Fibroblast of skin of scalp (primary cell): ENCODE measurements at places on chromosomes 1 and 21.

DNA sequence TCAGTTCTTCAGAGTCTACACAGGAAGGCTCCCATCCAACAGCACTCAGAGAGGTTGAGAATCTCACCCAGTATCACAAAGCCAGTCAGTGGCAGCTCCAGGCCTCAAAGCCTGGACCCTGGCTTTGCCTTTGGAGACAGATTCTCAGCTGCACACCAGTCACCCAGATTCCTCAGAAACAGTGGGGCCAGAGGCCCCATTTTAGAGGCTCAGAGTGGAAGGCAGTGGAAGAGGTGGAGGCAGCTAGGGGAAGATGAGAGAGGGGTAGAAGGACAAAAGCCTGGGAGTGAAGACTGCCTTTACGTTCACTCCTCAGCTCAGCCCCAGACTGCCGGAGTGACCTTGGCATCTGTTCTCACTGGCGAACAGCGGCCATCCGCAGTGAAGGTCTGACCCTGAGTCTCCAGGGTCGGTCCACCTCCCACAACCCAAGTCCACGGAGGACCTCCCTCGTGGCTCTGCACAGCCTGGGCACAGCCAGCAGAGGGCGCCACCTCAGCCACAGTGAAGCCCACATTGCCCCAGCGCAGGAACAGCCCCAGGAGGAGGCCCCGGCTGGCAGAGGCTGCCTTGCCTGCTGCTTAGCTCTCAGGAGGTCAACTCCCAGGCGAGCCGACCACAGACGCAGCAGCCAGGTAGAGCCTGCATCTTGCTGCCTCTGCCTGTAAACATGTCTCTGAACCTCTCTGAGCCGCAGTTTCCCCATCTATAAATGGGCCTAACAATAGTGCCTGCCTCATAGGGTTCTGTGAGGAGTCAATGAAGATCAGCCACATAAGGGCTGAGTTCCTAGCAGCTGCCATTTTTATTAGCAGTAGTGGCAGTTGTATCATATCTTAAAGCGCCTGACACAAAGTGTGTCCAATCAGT lies 5.9 kb upstream of the FNDC5 start:
- DNase-seq = peak; percentile 43

DNA sequence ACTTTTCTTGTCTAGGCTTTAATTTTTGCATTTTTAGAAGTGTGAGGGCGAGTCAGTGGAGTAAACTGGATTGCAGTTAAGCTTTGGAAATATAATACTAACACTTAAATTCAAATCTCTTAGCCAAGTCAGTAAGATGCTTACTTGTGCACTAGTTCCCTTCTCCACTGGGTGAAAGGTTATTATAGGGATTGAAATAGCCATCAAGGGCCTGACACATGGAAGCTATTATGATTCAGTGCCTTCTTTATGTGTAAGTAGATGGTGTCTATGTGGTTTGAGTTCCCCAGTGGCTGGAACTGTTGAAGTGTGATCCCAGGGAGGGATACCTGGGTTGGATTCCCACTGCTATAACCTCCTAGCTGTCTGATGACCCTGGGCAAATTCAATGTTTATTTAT lies 24.7 kb upstream of the DMRTA2 start:
- no peak for DNase-seq

DNA sequence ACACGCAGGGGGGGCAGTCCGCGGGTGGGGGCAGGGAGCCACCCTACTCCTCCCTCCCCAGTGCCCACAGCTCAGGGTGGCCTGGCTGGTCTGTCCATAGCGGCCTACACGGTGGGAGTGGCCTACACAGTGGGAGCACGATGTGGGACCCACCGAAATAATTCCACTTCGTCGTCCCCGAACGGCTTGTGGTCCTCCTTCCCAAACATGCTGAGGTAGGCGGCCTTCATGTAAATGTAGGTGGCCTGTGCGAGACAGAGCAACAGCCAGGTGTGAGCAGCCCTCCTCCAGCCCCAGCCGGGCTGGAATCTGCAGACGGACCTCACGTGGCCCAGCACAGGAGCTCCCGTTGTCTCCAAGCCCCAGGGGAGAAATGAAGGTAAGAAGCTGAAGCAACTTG lies 34.4 kb downstream of the TTC39A start:
- DNase-seq = no peak

DNA sequence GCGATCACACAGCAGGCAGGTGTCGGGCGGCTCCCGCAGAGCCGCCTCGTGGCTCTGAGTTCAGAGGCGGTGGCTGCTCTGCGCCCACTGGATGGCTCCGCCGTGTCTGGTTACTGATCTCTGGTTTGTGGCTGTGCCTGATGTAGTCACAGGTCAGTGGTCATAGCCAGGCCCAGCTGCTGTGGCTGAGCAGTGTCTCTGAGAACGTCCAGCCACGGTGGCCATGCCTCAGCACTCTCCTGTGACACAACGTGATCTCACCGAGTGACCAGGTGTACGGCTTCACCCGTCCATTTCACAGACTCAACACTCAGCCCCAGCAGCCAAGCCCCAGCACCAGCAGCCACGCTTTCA lies 61.2 kb downstream of the KCNN3 start:
- no peak for DNase-seq

- no peak for DNase-seq
These were observed 57.8 kb upstream of the TARBP1 start for GRCh38 chr1:234536741-234537140.

DNA sequence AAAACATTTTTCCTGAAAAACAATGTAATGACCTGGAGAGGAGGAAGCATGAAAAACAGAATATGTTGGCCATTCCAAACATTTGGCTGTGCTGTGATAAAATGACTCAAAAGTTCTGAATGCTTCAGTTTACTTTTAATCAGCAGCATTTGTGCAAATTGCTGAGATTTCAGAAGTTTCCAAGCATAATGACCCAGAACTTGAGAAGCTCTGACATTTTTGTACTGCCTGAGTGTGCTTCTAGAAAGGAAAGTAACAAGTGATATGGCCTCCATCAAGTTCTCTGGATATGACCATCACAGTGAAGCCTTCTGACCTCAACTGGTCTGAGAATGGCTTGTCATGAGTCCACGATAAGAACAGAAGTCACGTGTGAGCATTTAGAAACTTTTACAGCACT lies 283.4 kb upstream of the ZRANB2 start:
- DNase-seq = no peak

DNA sequence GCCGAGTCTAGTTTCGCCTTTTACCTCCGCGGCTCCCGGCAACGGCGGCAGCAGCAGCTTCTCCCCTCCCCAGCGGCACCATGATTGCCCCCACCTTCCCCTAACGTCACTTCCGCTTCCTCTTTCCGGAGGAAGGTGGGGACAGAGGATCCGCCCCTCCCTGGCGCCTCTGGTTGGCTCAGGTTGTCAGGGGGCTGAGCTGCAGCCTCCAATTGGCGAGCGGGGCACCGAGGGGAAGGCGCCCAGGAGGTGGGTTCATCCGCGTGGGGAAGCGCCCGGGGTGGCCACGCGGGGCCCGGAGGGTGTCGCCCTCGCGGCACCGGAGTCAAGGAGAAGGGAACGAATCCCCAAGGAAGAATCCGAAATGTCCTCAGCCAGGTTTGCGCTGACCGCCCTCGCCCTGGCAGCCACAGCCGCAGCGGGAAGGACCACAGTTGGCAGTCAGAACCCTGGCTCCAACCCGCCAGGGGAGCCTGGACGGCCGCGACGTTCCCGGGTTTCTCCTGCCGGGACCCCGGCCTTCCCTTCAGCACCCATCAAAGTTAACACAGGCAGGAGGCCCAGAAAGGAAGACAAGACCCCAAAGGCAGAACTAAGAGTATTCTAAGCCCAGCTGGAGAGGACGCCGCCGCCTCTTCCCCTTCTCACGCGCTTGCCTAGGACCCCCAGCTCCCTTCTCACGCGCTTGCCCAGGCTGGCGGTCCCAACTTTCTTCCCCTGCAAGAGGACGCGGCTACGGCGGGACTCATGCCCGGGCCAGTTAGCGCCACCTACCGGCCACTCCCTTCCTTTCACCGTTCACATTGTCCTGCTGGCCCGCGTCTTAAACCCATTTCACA lies at the start of gene MTF1:
Gene MTF1, minus strand, starts transcription at position 86 of the 839 bp plus-strand sequence. CDS start 1,934 bp downstream, outside the sequence.
- DNase-seq = peak; percentile 98

- peak; percentile 27 for DNase-seq
These were observed 182.5 kb downstream of the HUNK start for GRCh38 chr21:32055305-32055704.

DNA sequence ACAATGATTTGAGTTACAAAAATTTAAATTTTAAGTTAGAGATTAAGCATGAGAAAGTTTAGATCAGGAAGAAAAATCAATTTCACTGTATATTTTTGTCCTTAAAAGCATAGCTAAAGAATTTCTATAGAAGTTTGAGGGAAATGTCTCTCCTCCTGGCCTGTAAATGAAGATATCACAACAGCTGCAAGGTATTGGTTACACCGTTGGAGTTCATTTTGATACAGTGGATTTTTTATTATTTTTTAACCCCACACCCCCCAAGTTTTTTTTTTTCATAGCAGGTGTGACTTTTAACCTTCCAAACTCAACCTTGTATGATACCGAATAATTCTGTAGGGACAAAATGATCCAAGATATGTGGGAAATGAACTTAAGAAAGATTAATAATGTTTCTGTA lies 156.3 kb downstream of the DISP1 start:
- DNase-seq = no peak

GRCh38 chr1:239242404-239242803 lies 144.0 kb upstream of the CHRM3 start:
- no peak for DNase-seq

DNA sequence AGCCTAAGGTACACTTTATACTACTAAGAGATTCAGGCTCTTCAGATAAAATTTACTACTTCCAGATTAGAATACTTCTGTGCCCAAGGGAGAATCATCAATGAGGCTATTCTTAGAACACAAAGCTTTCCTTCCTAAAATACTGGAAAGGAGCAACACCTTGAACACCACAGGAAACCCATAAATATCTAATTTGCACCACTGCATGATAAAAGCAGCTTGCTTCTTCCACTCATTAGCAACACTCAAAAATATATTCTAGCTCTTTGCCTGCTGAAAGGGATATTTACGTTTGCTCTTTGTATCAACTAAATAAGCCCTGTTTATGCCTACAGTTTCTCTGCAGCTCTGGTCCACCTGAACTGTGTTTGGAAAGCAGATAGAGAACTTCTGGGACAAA lies 284.3 kb downstream of the RWDD3 start:
- no peak for DNase-seq

GRCh38 chr21:24945910-24946309 lies 661.4 kb downstream of the MRPL39 start:
- DNase-seq = no peak

- no peak for DNase-seq
These were observed 301.0 kb downstream of the GRIK1 start for GRCh38 chr21:29638761-29639327.

GRCh38 chr1:147273409-147274336 lies 31.2 kb downstream of the CHD1L start:
- DNase-seq = peak; percentile 84

DNA sequence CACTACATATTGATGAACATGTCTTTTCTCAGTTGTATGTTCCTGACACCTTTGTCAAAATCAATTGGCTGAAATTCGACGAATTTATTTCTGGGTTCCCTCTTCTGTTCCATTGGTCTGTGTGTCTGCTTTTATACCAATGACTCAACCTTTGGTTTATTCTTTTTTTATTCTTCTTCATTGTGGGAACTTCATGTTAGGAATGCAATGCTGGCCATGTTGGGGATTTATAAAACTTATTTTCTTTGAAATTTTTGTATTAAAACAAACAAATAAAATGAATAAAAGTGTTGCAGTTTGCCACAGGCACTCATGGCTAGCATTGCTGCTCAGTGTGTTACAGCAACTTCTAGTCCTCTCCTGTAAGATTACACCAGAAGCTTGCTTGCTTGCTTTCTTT lies 287.8 kb downstream of the DUSP10 start:
- peak; percentile 43 for DNase-seq

DNA sequence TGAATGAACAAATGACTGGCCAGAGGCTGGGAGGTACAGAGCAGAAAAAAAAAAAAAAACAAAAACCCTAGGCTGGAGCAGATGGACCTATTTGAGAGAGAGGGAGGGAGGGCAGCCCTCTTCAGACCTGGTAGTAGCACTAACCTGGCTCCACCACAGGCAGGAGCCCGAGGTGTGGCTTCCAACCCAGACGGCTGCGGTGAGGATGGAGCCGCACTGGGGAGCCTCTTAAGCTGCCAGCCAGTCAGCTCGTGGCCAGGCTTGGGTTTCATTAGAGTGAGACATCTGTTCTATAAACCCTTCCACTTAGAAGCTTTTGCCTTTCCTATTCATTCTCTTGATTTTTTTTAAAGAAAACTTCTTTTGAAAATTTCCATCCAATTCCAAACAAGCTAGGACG lies 16.8 kb downstream of the LGR6 start:
- no peak for DNase-seq

GRCh38 chr1:32761253-32761877 lies 55.8 kb downstream of the YARS1 start:
- DNase-seq = peak; percentile 59

GRCh38 chr1:114345930-114346479 lies 165.0 kb downstream of the TRIM33 start:
- DNase-seq = peak; percentile 13

DNA sequence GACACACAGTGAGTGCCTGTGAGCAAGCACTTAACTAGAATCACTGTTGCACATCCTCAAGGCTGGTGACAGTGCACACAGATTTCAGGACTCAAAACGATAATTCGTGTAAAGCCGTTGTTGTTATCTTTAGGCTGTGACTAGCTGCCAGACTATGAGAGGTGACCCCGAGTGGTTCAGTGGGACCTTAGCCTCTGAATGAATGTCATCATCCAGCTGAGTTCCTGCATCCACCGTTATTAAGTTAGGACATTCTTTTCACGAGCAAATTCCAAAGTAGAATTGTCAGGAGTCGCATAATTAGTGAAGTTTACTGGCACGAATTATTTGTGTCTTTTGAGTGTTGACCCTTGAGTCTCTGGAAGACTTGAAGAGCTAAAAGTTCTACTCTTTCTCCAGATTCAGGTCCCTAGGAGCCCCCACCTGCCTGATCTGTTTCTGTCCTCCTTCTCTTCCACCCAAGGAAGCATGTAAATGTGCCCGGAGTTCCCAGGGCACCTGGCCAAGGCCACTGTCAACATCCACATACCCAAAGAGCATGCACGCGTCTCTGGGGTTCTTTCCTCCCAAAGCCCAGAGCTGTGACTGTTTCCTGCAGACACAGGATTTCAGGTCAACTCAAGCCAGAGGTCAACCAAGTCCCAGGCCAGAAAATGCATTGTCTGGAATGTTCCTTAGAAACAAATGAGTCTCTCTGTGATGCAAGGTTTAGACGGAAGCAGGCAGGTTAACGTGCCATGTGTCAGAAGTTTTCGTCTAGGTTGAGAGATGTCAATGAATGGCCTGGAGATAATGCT lies 207.2 kb downstream of the TOMM20 start:
- peak; percentile 51 for DNase-seq

GRCh38 chr1:48792961-48793360 lies 16.3 kb upstream of the BEND5 start:
- DNase-seq = no peak
